Osteocyte (in vitro differentiated cells): ENCODE measurements at places on chromosomes 3 and 15. TPM values are rescaled to one million over a fixed set of nuclear protein-coding genes. Genes with fewer than 3 reads are reported as not detected.

DNA sequence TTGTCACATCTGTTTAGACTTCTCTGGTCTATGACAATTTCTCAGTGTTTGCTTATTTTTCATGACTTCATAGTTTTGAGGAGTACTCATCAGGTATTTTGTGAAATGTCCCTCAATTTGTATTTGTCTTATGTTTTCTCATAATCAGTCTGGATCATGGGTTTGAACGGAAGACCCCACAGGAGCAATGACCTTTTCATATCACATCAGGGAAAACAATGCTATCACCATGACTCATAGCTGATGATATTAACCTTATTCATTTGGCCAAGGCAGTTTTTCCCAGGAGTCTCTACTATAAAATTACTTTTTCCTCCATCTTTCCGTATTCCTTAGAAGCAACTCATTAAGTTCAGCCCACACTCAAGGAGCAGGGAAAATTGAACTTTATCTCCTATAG is 32.7 kb downstream of the AADACL2 start:
- DNase-seq, result no peak

- DNase-seq, result peak; percentile 54
These were observed 17.9 kb upstream of the RPP14 start for GRCh38 chr3:58288011-58288728.

DNA sequence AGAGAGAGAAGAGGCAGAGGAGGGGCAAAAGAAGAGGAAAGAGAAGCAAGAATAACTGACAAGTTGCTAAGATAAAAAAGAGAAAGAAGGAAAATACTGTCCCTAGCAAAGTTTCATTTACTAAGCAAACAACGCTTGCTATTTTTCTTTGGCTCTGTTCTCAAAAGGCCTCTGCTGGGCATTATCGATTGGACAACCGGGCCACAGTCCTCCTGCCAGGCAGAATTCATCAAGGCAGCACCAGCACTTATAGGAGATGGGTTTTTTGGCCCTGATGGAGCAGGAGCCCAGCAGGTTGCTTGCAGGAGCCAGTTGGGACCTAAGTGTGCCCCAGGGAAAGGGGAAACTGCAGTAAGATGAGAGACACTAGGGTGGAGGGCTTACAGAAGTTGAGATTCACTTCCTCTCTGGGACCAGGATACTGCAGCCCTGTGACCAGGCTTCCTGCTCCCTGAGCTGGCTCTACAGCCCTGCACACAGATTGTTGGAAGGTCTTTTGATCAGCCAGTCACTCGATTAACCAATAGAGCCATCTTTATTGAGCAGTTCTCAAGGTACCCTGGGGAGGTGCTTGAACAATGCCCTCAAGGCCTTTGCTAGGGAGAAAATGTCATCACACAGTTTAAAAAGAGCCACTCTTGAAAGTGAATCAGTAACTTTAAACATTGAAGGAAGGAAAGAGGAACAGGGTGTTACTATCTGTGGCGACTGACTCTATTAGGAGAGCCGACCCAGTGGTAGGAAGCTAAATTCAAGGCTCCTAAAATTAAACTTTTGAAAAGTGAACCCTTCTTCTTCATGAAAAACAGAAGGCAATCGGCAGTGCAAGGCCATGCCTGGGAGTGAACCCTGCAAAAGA is 28.8 kb upstream of the GLCE start:
- DNase-seq, result no peak

- peak; percentile 56 for DNase-seq
These were observed 36.2 kb upstream of the CFAP161 start for GRCh38 chr15:81097890-81098280.

The KCNMB2 gene
- not detected in 2 replicates for total RNA-seq

The C3orf33 gene
- total RNA-seq, result 3.2 and 3.9 TPM in 2 replicates

The SPINT1 gene
- total RNA-seq, result 5.2 and 5.5 TPM in 2 replicates

The ALDH1A2 gene
- 0.48 and 0.78 TPM in 2 replicates for total RNA-seq

The GRM2 gene
- total RNA-seq, result 0.10 and 0.32 TPM in 2 replicates
